Esophagus muscularis mucosa (tissue), 4 donors: ENCODE measurements at places on chromosomes 11 and 22. TPM values are rescaled to one million over a fixed set of nuclear protein-coding genes. Genes with fewer than 3 reads are reported as not detected.

Gene FAM227A
- total RNA-seq: 0.97 TPM

DNA sequence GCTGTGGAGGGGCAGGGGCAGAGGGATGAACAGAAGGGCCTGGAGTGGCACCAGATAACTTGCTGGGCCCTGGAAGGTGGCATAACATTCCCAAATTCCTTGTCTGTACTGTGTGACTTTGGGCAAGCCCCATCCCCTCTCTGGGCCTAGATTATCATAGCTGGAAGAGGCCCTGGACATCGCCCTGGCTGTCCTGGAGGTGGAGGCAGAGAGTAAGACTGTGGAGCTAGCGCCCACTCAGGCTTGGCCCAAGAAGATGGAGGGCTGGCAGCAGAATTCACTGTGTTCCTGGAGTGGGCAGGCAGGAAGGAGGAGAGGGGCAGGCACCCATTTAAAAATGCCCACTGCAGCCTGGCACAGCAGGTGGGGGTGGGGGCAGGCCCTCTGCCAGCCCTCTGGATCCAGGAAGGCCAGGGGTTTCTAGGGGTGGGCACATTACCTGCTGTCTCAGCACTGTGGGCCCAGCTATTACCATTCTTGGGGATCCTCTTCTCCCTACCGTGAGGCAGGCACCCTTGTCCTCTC is 22.6 kb downstream of the ARHGEF17 start:
- no peak for DNase-seq

Gene PHLDB1
- total RNA-seq: 69.9 TPM

DNA sequence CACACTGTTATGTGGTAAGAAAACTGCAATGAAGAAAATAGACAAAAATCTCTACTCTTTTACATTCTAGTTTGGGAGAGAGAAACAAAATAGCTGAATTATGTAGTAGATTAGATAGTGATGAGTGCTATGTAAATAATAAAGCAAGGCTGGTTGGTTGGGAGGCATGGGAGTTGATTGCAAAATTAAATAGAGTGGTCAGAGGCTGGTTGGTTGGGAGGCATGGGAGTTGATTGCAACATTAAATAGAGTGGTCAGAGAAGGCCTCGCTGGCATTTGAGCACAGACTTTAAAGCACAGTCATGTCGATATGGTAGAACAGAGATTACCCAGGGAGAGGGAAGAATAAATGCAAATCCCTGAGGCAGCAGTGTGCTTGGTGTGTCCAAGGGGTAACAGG is 22.4 kb downstream of the SIK2 start:
- no peak for DNase-seq

DNA sequence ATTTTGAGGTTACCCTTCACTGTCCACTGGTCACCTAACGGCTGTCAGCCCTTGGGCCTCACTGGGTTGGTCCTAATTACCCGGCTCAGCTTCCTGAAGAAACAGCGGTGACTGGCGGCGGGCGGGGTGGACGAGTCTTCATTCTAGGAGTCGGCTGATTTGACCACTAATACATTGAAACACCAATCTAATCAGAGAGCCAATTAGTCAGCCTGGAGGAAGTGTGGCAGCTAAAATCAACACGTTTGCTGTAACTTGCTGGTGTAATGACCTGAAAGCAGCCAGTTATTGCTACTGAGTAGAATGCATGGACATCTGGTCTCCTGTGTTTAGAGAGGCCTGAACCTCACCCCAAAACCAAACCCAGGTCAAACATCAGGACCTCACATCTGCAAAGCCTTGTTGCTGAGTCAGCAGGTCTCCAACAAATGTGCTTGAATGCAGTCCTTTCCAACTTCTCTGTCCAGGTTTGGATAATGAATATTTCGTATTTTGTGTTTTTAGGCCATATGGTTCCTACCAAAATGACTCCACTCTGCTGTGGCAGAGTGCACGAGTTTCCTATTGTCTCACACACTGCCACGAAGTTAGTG is 496.4 kb downstream of the BRD1 start:
- no peak for DNase-seq
